ENCODE measurements at places on chromosomes 16 and 17.

GRCh38 chr17:70558821-70559220, 389.5 kb downstream of the KCNJ2 start:
- no peak for DNase-seq

DNA sequence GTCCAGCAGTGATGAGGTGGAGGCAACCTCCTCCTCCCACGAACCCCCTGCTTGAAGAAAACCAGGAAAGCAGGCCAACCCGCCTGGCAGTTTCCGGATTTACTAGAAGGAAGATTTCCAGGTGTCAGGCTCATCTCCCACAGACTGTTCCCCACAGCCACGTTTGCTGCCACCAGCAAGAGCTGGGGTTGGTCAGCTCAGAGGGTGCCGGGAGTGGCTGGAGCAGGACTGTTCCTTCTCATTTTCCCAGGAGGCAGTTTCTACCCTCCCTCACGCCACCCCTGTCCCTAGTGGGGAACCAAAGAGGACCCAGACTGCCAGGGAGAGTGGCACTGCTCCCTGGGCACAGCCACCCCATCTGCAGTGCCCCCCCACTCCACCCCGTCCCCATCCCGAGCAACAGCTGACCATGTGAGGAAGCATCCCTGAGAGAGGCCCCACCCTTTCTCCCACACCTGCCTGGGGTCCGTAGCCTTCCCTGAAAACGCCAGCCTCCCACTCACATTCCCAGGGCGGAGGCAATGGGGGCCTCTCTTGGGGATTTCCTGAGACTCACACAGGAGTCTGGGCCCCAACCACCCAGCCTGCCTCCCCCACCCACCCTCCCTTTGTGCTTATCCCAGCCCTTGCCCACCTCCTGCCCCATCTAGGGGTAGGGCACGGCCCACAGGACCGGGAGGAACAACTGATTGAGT, 5.9 kb downstream of the KRT17 start:
- DNase-seq, result no peak

DNA sequence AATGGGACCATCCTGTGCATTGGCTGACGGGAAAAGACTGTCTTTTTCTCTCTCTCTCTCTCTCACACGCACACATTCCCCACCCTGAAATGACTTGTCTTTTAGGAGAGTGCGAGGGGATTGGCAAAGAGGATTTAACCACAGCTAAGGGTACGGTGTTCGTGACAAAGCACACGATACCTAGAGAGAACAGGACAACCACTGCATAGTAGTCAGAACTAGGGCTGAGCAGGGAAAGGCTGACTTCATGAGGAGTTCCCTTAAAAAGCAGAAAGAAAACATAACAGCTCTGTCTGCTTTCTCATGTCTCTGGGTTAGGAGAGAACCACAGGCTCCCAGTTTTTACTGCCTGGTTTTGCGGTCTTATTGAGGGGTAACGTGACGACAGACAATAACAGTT, 742.8 kb upstream of the SOX9 start:
- DNase-seq, result no peak

DNA sequence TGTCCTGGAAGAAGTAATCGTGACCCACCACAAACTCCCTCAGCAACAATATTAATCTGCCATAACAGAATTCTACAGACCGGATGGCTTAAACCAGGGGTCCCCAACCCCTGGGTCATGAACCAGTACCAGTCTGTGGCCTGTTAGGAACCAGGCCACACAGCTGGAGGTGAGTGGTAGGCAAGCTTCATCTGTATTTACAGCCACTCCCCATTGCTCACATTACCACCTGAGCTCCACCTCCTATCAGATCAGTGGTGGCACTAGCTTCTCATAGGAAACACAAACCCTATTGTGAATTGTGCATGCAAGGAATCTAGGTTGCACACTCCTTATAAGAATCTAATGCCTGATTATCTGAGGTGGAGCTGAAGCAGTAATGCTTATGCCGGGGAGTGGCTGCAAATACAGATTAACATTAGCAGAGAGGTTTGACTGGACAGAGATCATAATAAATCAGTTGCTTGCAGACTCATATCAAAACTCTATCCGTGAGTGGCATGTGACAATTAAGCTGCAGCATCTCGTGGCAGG, 74.5 kb downstream of the NOG start:
- DNase-seq, result no peak

DNA sequence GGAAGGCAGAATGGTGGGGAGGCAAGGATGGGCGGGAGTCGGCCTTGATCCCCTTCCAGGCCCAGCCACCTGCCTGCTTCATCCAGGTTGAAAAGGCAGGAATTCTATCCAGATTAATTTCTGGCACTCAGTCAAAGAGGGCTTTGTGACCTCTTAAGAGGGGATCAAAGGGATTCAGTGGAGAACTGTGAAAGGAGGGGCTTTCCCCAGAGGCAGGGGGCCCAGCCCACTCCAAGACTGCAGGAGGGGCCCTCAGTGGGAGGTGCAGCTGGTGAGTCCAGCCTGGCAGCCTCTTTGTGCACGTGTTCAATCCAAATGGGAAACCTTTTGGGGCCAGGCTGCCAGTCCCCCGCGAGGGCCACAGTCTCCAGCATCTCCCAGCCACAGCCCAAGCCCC, 148.5 kb upstream of the PLCG2 start:
- no peak for DNase-seq

GRCh38 chr16:88681709-88682451, 4.4 kb downstream of the SNAI3 start:
- no peak for DNase-seq

DNA sequence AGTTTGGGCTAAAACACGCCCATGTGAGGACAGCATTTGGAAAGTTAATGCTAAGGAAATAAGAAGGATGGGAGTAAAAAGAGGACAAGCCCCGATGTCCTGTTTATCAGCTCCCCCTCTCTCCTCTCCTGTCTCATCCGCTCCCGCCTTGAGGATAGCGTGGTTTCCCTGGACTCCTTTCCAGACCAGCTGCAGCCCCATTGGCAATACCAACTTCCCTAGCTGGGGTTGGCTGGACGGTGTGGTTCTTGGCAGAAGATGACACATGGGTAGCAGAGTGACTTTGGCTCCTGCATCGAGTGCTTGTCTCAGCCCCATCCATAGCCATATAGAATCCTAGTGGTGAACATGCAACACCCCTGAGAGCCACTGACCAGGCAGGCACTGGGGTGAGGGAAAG, 185.9 kb downstream of the CCDC182 start:
- no peak for DNase-seq

DNA sequence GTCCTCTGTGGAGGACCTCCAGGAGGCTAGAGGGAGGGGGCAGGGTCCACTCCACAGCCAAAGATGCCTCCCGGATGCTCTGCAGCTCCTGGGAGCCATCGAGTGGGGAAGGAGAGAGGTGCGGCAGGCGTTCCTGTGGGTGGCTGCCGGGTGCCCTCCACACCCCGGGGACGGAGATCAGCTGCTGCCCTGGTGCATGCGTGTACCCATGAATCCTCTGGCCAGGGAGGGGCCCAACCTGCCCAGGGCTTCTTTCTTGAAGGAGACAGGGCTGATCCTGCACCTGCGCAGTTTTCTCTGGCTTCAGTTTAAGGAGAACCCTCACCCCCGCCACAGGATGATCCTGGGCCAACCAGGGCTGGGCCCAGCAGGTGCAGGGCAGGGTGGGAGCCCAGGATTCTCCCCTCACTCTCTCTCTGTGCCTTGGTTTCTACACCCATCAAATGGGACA, 33.5 kb upstream of the DOC2B start:
- DNase-seq, result no peak

DNA sequence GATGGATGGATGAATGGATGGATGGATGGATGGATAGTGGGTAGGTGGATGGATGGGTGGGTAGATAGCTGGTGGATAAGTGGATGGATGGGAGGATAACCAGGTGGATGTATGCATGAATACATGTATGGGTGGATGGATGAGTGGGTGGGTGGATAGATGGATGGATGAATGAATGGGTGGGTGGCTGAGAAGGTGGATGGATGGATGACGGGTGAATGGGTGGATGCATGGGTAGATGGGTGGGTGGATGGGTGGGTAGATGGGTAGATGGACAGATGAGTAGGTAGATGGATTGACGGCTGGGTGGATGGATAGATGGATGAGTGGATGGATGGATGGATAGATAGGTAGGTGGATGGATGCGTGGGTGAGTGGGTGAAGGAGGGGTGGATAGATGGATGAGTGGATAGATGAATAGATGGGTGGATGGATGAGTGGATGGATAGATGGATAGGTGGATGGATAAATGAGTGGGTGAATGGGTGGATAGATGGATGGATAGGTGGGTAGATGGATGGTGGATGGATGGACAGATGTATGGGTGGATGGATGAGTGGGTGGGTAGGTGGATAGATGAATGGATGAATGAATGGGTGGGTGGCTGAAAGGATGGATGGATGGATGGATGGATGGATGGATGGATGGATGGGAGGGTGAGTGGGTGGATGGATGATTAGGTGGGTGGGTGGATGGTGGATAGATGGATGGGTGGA, 50.1 kb upstream of the ZC3H18 start:
- DNase-seq, result no peak
